GM23338 (cell line): ENCODE measurements at places on chromosomes 1 and 21. TPM values are rescaled to one million over a fixed set of nuclear protein-coding genes. Genes with fewer than 3 reads are reported as not detected.

DNA sequence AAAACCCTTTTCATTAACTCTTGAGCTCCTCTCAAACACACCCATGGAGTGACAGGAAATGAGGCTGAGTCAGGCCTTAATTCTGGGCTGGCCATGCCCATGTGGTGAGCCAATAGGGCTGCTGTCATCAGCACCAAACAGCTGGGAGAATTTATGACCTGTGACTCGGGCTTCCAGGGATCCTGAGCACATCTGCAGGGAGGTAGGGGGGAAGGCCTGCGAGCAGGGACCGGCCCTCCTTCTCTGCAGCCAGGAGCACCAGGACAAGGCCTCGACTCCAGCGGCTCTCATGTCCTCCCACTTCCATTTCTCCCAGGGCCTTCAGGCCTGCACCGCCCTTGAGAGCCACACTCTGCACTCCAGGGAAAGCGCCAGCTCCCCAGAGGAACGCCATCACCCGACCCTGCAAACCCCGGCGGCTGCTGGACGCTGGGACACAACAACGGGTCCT lies 14.6 kb downstream of the RIPK4 start:
- no peak for DNase-seq

DNA sequence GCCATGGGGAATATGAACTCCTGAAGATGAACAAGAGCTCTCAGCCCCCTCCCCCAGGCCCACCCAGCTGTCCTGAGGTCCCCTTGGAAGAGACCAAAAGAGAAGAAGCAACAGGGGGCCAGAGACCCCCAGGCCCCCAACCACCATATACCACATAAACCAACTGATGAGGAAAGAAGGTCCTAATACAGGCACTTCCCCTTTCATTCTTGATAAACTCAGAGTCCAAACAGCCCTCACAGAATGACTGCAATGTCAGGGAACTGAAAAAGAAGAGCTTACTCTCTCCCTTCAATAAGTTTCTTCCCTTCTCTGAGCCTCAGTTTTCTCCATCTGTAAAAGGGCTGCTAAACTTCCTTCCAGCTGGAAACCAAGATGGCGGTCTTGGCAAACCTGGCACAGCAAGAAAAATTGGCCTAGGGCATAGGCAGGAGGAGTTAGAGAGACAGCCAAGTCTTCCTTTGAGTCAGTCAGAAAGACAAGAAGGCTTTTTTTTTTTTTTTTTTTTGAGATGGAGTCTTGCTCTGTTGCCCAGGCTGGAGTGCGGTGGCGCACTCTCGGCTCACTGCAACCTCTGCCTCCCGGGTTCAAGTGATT lies 90.5 kb downstream of the VWA5B1 start:
- no peak for DNase-seq

RCC2 gene
- 367 and 386 TPM in 2 replicates for total RNA-seq

SUSD4 gene
- total RNA-seq: 2.1 and 3.6 TPM in 2 replicates

DNA sequence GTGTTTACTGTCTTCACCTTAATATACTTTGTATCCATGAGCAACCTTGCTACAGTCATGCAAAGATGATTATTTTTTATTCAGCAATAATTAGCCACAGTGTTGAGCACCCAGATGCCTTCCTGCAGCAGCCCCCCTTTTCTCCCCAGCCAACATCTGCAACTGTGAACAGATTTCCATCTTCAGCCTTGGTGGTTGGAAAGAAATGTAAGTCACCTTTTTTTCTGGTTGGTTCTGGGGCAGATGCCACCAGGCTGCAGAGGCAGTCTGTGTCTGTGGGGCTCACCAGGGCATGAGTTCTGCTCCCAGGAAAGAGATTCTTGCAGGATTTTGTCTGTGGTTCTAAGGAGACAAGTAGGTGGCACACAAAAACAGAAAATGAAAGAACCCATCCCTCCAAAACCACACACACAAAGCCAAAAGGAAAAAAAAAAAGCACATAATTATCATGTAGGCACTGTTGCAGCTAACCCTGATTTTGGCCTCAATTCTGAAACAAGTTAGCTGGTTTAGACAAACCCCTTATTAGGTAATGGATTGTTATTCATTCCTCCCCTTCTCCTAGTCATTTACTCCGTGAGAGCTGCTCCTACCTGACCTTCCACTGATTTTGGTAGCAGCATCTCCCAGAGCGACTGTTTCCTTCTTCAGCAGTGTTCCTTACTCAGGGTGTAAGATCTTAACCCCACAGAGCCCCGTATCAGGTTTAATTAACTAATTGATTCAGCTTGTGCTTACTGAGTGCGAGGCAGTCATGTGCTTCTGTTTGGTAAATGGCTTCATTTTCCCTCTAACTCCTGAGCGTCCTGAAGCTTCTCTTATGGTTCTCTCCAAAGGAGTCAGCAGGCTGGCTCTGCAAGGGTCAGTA lies 36.5 kb downstream of the GALNT2 start:
- DNase-seq: no peak

DNA sequence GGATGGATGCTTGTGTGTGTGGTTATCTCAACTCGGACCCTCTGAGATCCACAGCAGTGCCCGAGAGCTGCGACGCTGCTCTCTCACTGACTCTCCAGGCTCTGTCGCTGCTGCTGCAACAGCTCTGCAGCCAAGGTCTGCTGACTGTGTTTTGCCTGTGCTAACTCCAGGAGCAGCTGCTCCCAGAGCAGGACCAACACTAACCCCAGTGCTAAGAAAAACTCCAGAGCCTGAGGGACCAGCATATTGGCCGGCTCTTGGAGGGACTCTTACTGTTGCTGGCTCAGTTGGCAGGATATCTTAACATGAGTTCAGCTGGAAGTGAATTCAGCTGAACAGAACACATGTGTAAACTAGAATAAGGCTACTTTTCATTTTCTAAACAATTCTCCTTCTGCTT lies 4.4 kb downstream of the LCE2C start:
- DNase-seq: no peak

DNA sequence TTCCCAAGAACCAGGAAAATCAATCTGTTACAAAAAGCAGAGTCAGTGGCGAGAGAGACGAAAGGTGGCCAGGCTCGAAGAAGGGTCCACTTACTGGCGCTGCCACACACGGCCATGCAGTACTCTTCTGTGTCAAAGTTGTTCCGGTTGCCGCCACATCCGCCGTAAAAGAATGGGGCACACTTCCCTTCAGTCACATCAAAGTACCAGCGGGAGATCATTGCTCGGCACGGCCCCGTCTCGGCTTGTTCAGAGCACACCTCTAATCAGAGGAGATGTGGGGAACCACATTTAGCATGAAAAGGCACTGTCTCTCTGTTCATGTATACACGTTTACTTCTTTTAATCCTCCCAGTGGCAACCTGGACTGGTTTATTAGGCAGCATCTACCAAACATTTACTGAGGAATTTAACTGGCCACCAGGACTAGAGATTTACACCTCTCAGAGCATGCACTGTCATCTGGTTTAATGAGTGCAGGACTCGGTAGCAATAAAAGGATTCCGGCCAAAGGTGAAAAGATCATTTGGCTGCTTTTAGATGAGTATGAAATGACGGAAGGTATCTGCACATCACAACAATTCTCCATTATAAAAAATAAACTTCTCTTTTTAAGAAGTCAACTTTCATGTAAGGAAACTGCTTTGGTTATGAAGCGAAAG lies 170.5 kb downstream of the APP start:
- peak; percentile 44 for DNase-seq

DNA sequence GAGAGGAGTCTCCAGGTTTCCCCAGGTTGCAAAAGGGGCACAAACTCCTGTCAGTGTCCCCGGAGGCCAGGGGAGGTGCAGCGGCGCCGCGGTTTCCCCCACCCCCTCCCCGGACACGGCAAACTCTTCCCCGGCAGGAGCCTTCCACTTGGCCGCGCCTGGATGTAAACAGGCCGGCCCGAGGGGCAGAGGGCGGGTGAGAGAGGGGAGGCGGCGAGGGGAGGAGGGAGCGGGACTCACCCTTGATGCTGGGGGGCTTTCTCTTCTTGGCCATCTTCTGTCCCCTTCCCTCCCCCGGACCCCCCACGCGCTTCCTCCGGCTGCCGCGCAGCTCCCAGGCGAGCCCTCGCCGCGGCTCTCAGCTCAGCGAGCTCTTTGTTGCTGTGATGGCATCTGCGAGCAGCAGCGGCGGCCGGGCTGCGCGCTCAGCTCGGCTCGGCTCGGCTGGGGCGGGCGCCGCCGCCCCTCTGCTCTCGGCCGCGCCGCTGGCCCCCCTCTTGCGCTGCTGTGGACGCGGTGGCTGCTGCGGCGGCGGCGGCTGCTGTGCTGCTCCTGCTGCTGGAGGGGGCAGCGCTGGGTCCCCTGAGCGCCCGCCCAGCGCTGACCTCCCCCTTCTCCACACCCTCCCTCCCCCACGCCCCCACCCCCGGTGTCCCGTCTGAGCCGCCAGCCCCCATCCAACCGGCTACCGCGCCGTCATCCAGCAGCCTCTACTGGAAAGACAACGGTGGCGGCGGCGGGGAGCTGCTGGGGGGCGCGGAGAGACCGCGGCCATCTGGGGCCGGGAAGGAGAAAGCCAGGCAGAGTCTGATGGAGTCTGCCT lies 4.9 kb upstream of the SLC44A5 start:
- DNase-seq: peak; percentile 55

- no peak for DNase-seq
Measured at GRCh38 chr1:69256036-69256435, 311.7 kb upstream of the LRRC7 start.

DNA sequence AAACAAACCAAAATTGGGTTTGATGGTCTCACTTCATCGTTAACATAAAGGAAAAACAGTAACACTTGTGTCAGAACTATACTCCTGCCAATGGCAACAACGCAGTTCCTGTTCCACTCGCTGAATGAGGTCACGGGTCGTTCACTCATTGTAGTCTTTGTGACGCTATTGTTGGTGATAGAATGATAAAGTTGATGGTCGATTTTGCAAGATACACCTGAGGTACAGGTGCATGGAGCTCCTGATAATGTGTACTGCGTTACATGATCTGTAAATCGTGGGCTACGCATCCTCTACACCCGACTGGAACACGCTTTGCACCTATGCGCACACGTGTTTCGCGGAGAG lies 391 bp upstream of the CENPS start:
- DNase-seq: no peak

SLAMF7 gene
- total RNA-seq: not detected in 2 replicates

GRCh38 chr1:115293899-115294298 lies 44.1 kb downstream of the NGF start:
- DNase-seq: no peak

- DNase-seq: no peak
Measured at GRCh38 chr1:71882226-71882625, 400.1 kb downstream of the NEGR1 start.

- DNase-seq: no peak
Measured at GRCh38 chr1:247338723-247339275, 7.1 kb upstream of the ZNF496 start.

RPE65 gene
- total RNA-seq: not detected in 2 replicates

MAP3K21 gene
- 37.2 and 40.1 TPM in 2 replicates for total RNA-seq

GRCh38 chr1:183355797-183356196 lies 62.4 kb downstream of the NMNAT2 start:
- DNase-seq: no peak

DNA sequence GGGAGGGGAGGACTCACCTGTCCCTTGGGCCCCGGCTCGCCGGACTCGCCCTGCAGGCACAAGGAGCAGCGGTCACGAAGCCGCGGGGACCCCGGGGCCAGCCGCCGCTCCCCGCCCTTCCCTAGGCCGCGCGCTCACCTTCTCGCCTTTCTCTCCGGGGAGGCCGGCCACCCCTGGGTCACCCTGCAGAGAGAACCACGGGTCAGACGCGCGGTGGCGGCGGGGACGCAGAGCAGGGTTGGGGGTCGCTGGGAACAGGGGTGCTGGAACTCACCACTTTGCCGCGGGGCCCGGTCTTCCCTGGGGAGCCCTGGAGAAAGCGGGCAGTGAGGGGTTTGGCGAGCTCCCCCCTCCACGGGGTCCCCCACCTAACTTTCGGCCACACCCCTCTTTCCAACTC lies 13.3 kb downstream of the COL9A2 start:
- no peak for DNase-seq

DNA sequence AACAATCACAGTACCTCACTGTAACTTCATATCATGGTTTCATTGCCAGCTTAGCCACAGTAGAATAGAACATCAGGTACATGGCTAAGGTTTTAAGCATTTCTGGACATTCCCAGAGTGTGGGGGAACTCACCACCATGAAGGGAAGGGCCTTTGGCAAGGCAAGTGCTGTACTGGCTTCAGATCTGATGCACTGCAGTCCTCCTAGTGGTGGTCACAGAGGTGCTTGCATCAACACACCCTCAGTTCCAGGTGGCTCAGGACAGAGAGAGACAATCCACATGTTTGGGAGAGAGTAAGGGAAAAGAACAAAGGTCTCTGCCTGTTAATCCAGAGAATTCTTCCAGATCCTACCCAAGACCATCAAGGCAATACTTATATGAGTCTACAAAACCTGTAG lies 528.4 kb upstream of the RGS18 start:
- peak; percentile 50 for DNase-seq

NBPF12 gene
- total RNA-seq: 5.0 and 6.8 TPM in 2 replicates

DNA sequence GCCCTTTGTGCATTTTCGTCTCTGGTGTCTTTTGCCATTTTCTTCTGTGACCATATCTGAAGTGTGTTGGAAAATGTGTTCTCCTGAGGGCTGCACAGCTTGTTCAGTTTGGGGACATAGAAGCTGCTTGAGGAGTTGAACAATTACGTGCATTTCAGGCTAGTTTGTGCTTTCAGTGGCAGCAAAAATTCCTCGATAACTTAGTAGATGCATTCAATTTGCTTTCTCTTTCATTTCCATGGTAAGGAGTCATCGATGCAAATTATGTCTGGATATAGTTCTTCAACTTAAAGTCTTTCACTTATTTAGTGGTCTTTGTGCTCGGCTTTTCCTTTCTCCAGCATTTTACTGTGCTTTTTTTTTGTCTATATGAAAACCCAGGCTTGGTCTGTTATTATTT lies 441.5 kb downstream of the PLA2G4A start:
- DNase-seq: no peak

DNA sequence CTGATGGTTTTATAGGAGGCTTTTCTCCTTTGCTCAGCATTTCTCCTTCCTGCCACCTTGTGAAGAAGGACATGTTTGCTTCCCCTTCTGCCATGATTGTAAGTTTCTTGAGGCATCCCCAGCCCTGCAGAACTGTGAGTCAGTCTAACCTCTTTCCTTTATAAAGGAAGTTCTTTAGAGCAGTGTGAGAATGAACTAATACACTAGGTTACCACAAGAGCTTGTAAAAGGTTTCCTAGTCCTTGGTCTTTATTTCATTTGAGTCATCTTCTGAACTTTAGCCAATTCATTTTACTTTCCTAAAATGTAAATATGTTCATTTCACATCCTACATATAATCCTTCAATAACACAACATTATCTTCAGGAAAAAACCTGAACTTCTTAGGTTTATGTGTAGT lies 365.3 kb downstream of the HHIPL2 start:
- no peak for DNase-seq

DNA sequence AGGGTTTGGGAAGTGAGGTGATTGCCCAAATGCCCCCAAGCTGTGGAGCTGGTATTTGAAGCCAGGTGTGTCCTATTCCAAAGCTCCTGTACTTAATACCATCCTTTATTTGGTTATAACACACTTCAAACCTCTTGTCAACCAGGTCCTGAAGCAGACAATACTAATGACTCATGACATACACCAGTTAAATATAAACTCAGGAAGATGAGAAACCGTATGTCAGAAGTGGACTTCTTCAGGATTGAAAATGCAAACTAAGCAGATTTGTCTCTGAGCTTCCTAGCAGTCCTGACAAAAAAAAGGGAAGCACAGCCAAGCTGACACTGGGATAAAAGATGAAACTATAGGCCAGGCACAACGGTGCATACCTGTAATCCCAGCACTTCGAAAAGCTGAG lies 70.6 kb downstream of the ALPL start:
- DNase-seq: no peak
